ENCODE measurements at places on chromosomes 5 and 9. TPM values are rescaled to one million over a fixed set of nuclear protein-coding genes. Genes with fewer than 3 reads are reported as not detected.

- no peak overlapping the region for H3K4me3 ChIP-seq
- H3K27ac ChIP-seq = no peak overlapping the region
- H3K27me3 ChIP-seq = no peaks in the 10 kb centered on the region
- DNase-seq = no peak
These were observed 118.6 kb downstream of the ZSWIM6 start for GRCh38 chr5:61450493-61451279.

- peaks cover 3% of the 10 kb centered on the region for H3K27me3 ChIP-seq
- no peak for DNase-seq
- H3K36me3 ChIP-seq = no peaks in the 10 kb centered on the region
- H3K27ac ChIP-seq = no peak overlapping the region
These were observed 29.6 kb upstream of the MLLT3 start for GRCh38 chr9:20651939-20652338.

The CCDC152 gene
- 5.7 TPM for total RNA-seq

DNA sequence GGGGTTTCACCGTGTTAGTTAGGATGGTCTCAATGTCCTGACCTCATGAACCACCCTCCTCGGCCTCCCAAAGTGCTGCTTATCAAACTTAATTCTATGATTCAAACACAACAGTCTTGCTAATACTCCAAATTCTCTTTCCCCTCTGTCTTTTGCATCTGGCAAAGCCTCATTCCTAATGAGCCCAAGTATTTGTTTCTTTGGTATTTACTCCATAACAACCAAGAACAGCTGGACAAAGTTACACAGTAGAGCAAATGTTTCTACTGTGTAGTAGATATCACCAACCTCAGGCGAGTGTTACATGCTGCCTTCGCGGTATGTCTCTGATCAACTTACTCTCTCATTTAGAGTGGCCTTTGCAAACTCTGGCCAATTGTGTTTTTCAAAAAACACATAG, 195.8 kb upstream of the KCNN2 start:
- DNase-seq = no peak
- H3K27me3 ChIP-seq = no peaks in the 10 kb centered on the region
- no peaks in the 10 kb centered on the region for H3K4me1 ChIP-seq
- no peak overlapping the region for H3K4me3 ChIP-seq

- H3K4me3 ChIP-seq = no peak overlapping the region
- H3K4me1 ChIP-seq = no peaks in the 10 kb centered on the region
- no peak for DNase-seq
- H3K27me3 ChIP-seq = peaks cover 3% of the 10 kb centered on the region
- no peaks in the 10 kb centered on the region for H3K36me3 ChIP-seq
- no peak overlapping the region for H3K27ac ChIP-seq
These were observed 44.5 kb upstream of the STK32A start for GRCh38 chr5:147190331-147190730.

GRCh38 chr9:115596021-115596745, 478.2 kb upstream of the TNC start:
- no peaks in the 10 kb centered on the region for H3K36me3 ChIP-seq
- no peak for DNase-seq
- H3K27ac ChIP-seq = no peak overlapping the region
- no peak overlapping the region for H3K4me3 ChIP-seq
- no peaks in the 10 kb centered on the region for H3K4me1 ChIP-seq

All from T-cell (primary cell).